Naive thymus-derived CD8-positive, alpha-beta T cell (primary cell): ENCODE measurements at places on chromosomes 5 and 9.

GRCh38 chr9:127586537-127586936 lies 25.5 kb upstream of the STXBP1 start:
- DNase-seq, result peak; percentile 53

DNA sequence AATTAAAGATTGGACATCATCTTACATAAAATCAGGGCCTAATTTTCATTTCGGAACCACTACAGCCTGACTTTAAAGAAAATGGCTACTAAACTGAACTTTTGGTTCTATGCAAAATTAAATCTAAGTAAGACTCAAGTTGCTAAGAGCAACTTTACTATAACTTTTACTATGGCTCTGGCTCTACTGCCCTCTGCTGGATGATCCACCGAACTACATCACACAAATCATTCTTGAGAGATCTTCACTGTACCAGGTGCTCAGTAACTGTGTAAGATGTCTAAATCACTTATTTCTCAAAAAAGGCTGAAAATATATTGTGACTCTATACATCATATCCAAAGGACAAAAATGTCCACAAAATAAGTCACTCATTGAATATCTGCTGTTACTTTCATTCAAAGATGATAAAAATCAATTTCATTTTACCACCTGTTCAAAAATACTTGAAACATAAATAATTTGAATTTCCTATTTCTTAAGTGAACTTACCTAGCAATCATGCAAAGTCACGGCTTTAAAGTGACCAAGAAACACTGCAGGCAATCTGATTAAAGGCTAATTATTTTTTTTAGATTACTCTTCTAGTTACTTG lies 13.5 kb downstream of the MOCS2 start:
- peak; percentile 65 for DNase-seq

GRCh38 chr9:118059484-118060278 lies 355.5 kb downstream of the TLR4 start:
- no peak for DNase-seq

GRCh38 chr9:31556667-31557463 lies 827.6 kb upstream of the ACO1 start:
- no peak for DNase-seq

DNA sequence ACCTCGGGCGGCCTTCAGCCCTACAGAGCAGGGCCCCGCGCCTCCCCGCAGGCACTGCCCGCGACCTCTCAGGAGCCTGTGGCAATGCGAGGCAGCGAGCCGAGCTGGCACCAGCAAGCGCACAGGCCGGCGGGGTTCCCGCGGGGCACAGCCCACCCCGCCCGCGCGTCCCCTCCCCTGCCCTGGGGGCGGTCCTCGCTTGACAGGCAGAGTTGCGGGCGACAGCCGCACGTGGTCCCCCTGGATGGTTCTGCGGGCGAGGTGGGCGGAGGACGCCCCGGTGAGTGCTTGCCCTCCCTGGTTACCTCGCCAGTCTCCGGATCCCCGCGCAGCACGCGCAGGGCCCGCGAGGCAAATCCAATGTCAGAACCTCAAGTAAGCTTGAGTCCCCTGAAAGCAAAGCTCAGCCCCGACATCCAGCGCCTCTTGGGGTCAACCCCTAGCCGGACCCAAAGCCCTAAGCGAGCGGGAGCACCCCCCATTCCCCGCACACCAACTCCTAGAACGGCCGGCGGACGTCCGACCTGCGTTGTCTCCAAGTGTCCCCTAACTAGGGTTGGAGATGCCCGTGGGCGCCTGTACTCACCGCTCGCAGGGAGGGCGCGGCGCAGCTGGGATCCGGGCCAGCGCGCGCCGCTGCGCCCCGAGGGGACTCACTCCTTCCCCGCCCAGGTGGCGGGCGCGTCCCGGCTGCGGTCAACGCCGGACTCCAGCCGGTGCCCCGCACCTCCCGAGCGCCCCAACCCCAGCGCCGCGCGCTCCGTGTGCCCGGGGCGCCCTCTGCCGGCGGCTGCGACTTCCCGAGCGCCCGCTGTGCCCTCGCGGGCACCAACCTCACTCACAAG lies at the start of gene DRD1:
TSS of gene DRD1 (minus strand) at position 123 of the 845 bp plus-strand sequence. CDS start 1,083 bp downstream, outside the sequence.
- peak; percentile 46 for DNase-seq

- no peak for DNase-seq
Observed at GRCh38 chr5:74361406-74362358, 278.8 kb downstream of the ENC1 start.

DNA sequence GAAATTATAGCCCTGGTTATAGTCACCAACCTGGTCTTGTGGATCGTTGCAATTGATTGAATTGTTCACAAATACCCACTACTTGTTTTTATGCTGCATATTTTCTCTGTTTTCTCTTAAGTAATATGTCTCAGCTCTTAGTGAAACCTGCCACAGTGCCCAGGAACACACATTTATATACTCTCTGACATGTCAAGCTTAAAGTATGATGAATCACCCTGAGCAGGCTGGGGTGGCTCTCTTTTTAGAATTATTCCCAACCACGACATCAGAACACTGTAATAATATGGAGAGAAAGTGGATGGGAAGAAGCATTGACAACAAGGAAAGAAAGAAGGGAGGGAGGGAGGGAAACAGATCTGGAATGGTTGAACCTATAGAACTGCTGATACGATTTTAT lies 72.8 kb upstream of the ZNF608 start:
- no peak for DNase-seq

DNA sequence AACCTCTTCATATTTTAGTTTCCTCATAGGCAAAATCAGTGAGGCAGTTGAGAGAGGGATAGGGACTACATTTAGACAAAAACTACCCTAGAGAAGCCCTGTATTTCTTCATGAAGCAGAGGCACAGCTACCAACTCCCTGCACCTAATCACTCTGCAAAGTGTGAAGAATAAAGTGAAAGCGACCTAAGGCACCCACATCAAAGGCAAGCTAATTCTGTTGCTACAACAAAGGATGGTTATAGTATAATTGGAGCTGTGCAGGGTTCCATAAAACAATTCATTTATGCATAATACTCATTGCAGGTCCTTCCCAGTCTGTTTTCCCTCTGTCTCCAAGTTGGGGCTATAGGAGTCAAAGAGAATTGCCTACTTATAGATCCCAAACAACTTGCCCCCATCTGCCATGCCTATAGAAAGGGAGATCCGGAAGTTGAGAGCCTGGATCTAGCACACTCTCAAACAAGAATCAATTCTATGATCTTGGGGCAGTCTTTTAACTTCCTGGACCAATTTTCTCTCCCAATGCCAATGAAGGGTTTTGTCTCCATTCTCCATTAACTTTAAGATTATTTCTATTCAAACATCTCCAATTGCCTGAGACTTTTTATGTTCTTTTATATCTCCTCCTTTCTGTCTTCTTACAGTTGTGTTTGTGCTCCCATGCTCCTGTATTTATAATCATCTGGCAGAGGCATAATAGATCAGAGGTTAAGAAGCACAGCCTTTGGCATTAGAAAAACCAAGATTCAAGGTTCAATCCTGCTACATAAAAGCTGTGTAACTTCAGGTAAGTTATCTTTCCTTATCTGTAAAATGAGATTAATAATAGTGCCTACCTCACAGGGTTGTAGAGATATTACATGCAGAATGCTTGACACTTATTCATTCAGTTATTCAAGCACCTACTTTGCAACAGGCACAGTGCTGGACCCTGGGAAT lies 56.0 kb upstream of the PTGER4 start:
- DNase-seq, result no peak

DNA sequence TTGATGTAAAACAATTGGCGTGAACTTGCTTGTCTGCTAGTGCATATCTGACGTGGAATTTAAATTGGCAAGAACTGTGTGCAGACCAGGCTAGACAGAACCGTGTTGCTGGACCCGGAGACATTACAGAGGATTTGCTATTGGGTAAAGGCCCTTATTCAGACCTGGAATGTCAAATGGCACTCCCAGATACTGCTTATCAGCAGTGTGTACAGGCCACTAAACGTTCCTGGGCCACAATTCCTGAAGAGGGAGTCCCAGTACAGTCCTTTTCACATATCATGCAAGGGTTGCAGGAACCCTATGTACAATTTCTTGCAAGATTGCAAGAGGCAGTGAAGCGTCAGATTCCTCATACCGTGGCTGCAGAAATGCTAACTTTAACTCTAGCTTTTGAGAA lies 13.5 kb upstream of the MCCC2 start:
- DNase-seq, result no peak

GRCh38 chr9:3099646-3100045 lies 255.8 kb upstream of the PUM3 start:
- no peak for DNase-seq

GRCh38 chr9:132768932-132769905 lies 99.0 kb downstream of the GTF3C4 start:
- peak; percentile 55 for DNase-seq

DNA sequence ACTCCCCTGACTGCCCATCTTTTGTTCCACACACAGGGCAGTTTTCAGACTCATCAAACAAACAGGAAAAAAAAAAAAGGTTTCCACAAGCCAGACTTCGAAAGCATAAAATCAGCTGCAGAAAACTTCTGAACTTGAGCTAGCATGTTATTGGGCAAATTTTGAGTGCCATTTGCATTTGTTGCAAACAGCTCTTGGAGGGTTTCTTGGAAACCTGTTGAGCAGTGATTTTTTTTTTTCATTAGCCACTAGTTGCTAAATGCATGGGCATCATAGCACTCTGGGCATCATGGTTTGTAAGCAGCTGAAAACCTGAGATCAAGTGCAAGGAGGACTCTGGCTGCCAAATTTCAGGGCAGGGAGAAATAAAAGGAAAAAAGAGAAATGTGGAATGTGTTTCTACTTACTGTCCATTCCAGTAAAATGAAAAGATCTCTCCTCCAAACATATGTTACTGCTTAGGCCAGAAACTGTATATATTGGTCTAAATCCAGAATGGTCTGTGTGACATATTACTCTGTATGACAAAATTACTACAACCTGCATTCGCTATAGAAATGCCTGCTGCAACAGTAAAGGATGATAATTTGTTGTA lies 85.2 kb upstream of the SMIM23 start:
- DNase-seq, result no peak

GRCh38 chr9:105132606-105133005 lies 111.8 kb upstream of the SLC44A1 start:
- DNase-seq, result no peak

DNA sequence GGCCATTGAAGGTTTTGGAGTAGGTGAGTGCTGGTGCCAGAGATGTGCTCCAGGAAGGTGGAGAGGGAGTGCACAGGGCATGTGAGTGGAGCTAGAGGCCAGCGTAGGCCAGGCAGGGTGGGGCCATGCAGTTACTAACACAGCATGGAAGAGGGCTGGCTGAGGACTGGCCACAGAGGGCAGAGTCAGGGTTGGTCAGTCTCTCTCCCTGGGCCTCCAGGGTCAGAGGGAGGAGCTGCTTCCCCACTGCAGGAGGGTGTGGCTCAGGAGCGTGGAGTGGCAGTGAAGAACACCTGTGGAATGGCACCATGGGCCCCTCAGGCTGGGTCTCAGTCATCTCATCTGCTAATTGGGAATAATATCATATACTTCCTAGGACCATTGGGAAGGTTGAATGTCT lies 167.7 kb downstream of the MACROH2A1 start:
- DNase-seq, result no peak

DNA sequence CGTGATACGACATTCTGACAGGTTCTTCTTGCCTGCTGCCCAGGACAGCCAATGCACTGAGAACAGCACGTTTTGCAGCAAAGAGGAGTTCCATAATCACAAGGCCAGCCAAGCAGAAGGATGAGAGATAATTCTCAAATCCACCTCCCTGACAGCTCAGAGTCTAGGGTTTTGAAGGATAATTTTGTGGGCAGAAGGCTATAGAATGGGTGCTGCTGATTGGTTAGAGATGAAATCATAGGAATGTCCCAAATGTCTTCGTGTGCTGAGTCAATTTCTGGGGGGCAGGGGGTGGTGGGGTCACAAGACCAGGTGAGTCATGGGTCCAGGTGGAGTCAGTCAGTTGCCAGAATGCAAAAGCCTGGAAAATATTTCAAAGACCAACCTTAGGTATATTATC lies 175.5 kb upstream of the SLC30A5 start:
- no peak for DNase-seq

GRCh38 chr9:16058131-16058549 lies 505.3 kb downstream of the CCDC171 start:
- DNase-seq, result peak; percentile 20

DNA sequence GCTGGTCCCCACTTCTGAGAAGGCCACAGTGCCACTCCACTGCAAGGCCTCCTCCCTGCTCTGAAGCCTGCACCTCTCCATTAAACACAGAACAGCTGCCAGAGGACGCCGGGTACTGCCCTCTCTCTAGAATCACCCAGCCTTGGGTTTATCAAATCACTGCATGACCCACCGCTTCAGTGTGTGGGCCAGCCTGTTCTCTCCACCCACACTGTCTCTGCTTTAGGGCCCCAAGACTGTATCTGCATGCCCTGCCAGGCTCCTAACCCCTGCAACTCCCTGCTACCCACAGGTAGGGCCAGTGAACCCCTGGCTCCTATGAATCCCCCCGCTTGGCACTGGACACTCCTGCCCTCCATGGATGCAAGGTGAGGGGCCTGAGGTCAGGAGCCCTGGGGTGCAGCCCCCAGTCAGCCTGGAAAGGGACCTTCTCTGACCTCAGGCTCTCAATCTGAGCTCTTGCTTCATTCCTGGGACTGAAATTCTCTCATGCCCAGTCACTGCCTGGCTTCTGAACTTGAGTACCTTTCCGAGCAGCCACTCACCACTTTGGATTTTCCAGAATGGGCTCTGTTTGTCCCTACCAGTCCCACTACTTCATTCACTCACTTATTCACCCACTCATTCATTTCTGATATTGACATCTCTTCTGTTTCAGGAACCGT lies 206.3 kb downstream of the GABBR2 start:
- no peak for DNase-seq

GRCh38 chr5:29150840-29151239 lies 2042.6 kb upstream of the CDH6 start:
- no peak for DNase-seq

- no peak for DNase-seq
Observed at GRCh38 chr5:89722538-89722937, 687.0 kb downstream of the CETN3 start.

GRCh38 chr9:19431361-19432171 lies 22.8 kb downstream of the ACER2 start:
- DNase-seq, result no peak

GRCh38 chr9:83986765-83987401 lies 6.3 kb downstream of the RMI1 start:
- DNase-seq, result no peak

DNA sequence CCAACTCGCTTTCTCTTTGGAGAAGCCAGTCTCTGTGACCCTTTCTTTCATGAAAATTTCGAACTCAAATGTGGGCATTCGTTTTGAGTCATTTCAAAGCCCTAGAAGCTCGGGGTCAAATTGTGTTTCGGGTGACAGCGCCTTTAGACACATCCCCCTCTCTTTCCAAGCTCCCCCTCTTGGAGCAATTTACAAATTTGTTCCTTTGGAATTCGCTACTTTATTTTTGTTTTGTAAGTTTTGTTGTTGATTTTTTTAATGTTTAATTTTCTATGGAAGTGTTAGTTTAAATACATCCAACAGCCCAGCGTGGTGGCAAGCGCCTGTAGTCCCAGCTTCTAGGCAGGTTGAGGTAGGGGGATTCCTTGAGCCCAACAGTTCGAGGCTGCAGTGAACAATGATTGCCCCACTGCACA lies 4.6 kb upstream of the BARX1 start:
- no peak for DNase-seq

DNA sequence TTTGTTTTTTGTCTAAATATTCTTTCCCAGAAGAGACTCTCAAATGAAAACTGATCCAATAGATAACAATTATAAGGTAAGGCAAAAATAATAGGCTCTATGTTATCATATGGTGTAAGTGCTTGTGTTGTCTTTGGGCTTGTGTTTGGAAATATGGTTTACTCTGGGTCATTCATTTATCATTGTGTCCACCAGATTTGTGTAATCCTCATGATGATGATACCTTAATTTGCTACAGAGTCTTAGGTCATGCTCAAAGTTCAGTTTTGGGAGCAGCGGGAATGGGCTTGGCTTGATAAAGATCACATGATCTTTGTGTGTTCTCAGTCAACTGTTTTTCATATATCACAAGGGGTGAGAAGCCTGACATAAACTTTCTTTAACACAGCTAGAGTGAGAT lies 34.2 kb downstream of the PLPPR1 start:
- no peak for DNase-seq
